Endothelial cell (in vitro differentiated cells): ENCODE measurements at places on chromosomes 11 and 22. TPM values are rescaled to one million over a fixed set of nuclear protein-coding genes. Genes with fewer than 3 reads are reported as not detected.

TRIM5 gene
- 114 TPM for total RNA-seq

KIRREL3 gene
- total RNA-seq = 0.38 TPM

NXPE2 gene
- 0.33 TPM for total RNA-seq

DNA sequence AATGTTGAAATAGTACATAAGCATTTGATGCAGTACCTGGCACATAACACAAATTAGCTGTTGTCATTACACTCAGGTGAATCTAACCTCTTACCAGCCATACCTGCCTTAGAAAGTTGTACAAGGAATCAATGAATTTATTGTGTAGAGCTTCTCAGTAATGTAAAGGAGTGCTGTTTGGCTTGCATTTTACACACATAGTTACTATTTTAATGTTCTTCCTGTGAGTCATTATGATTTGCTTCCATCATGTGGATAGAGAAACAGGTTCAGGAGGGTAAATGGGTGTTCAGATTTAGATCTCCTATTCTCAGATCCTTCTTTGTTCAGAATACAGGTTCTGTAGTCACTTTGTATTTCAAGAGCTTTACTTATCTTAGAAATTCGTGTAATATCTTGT, 27.6 kb upstream of the RCE1 start:
- no peak for DNase-seq

LARGE1 gene
- 25.4 TPM for total RNA-seq

GRCh38 chr11:121683791-121684190, 231.0 kb upstream of the SORL1-AS1 start:
- DNase-seq = no peak

GRCh38 chr22:46051646-46052045, 74.7 kb upstream of the WNT7B start:
- DNase-seq = no peak

MYO7A gene
- 18.3 TPM for total RNA-seq

ACRV1 gene
- not detected for total RNA-seq

- no peak for DNase-seq
These were observed 43.9 kb downstream of the PDE3B start for GRCh38 chr11:14687456-14687855.

MFNG gene
- 75.4 TPM for total RNA-seq

DNA sequence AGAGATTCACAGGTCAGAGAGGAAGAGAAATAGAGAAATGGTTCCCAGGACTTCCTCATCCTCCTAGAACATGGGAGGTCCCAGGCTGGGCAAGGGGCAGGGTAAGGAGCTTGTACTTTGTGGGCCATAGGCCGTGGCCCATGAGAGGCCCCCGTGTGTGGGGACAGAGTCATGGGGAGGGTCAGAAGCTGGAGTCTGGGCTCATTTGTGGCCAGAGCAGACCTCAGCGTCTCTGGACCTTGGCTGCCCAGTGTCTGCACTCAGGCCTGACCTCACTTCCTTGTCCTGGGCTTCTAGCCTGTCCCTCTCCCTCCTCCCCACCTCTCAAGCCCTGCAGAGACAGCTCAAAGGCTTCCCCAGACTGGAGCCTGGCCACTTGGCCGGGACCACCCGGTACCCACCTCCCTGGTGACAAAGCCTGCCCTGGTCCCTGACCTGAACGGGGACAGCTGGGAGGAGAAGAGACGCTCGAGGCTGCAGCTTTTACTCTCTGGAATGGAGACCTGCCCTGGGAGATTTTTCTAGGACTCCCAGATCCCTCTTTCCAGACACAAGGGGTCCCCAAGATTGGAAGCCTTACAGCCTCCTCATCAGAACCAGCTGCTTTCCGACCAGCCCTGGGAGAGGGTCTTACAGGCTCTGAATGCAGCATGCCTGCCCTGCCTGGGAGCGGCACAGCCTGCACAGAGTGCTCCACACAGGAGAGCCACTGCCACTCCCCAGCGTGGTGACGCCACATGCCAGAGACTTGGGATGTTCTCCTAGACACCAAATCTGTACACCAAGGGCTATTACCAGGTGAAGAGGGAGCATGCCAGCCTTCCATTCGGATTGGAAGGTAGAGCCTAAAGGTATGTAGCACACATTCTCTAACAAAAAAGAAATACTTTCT, 569.0 kb upstream of the B3GAT1 start:
- DNase-seq = no peak

GRCh38 chr11:65491614-65492386, 7.0 kb upstream of the MALAT1 start:
- DNase-seq = no peak

CLTCL1 gene
- 13.5 TPM for total RNA-seq

SYT8 gene
- total RNA-seq = not detected

EIF4ENIF1 gene
- total RNA-seq = 35.7 TPM

DNA sequence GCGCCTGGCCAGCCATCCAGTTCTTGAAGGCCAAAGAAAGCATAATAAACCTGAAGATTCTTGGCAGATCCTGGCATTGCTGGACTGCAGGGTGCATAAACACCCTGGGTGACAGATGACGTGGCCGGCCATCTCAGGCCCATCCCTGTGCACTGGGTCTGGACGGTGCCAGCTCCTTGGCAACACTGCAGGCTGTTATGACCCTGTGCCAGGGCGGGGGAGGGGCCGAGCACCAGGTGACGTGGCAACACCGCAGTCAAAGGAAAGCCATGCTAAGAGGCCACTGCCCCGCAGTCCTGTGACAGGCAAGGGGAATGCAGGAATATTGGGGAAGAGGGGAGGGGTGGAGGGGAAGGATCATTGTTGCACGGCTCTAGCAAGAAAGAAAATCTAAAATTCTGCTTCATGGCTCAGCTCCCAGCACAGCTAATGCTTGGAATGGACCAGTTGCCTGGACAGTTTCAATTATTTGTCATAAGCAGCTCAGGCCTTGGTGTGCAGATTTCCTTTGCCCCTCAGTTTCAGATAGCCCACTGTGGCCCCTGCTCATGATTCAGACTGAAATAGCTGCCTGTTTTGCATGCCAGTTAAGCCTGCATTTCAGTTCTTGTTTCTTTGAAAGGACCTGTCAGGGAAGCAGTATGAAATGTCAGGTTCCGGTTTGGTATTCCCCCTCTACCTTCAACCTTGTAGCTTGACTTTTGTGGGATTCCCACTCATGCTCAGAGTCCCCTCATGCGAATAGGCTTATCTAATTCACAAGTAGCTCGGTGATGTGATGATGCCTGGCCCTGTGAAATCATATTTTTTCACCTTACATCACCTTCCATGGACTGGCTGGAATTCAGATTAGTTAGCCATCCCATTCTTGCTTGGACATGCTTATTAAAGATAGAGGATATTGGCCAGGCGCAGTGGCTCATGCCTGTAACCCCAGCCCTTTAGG, 29.7 kb upstream of the DDX6 start:
- no peak for DNase-seq

GRCh38 chr11:117081908-117082307, 16.3 kb downstream of the SIK3 start:
- no peak for DNase-seq

IGF2 gene
- 2.1 TPM for total RNA-seq

DNA sequence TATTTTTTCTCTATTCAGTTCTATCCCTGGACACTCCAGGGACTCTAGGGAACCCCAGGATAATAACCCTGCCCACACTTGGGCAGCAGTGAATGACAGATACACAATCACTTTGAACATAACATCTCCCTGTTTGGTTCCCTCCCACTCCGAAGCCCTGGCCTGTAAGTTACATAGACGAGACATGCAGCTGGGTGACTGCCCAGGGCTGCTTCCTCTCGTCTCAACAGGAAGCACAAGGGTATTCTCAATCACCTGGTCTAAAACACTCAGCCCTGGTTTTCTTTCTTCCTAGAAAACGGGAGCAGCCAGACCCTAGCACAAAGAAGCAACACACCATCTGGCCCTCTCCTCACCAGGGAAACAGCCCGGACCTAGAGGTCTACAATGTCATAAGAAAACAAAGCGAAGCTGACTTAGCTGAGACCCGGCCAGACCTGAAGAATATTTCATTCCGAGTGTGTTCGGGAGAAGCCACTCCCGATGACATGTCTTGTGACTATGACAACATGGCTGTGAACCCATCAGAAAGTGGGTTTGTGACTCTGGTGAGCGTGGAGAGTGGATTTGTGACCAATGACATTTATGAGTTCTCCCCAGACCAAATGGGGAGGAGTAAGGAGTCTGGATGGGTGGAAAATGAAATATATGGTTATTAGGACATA, 19.4 kb downstream of the LAYN start:
- DNase-seq = no peak
